ENCODE measurements at places on chromosomes 3 and 15.

- no peak for DNase-seq
These were observed 385.4 kb downstream of the PTPRG start for GRCh38 chr3:61946570-61947324.

- DNase-seq: peak; percentile 10
These were observed 547 bp downstream of the NUP210 start for GRCh38 chr3:13419505-13420044.

GRCh38 chr3:45329761-45330305 is 58.5 kb upstream of the LARS2 start:
- DNase-seq: no peak

DNA sequence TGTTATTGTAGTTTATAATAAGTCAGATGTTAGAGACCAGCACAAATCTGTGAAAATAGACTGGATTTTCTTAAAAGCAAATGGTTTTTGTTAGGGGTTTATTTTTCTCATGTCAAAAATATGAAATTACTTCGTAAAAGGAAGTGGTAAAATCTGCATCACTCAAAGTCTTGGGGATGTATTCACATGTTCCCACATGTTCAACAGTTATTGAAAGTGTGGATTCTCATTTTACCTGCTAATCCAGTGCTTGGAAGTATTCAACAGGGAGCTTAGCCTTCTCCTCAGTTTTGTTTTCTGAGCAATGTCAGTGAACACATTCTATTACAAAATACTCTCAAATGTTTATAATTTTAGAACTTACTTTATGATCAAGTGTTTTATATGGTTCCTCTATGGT is 352.0 kb downstream of the SOX2 start:
- DNase-seq: no peak

GRCh38 chr3:9779721-9780457 is 10.1 kb upstream of the CAMK1 start:
- DNase-seq: no peak

DNA sequence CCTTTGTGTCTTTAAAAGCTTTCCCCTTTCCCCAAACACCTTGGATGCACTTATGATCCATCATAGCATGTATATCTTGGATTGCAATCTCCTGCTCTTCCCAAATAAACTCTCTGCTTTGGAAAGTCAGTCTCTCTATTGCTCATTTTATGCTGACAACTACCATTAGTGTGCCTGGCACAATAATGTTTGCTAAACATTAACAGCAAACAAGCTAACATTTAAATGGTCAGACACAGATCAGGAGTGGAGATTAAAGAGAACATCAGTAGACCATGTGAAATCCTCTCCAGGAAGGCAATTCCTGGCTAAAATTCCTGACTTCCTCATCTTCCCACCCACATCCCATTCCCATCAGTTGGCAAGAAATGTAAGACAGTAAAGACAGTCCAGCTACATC is 44.3 kb upstream of the EIF1B start:
- DNase-seq: no peak

DNA sequence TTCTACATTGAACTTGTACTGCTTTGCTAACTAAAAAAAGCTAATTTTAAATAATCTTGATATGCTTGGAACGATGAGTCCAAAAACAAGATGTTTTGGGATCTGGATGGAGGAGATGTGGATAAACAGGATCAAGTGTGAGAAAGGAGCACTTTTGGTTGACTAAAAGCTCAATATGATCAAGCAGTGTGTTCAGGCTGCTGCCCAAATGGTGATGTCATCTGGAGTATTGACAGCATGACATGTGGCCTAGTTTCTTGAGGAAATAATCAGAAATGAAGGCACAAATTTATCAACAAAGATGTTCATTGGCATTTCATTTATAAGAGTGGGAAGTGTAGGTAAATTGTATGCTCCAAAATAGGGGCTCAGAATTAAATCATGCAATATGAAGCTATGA is 161.2 kb downstream of the SOX2 start:
- no peak for DNase-seq

GRCh38 chr15:96333131-96334016 is 2.9 kb downstream of the NR2F2 start:
- DNase-seq: no peak

DNA sequence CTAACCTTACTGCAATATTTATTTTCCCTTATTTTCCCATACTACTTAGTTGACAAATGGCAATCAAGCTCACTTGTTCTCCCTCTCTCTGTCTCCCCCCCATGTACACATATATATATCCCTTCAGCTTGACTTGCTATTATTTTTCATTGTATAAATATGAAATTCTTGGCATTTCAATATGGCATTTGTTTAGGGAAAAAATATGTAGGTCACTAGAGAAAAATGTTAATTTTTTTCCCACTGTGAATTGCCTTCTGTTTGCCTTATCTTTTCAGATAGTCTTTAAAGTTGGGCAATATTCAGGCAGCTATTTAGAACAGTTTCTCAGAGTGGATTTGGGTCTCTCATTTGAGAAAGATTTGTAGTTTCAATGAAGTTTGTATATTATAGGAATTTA is 62.8 kb upstream of the UTS2B start:
- DNase-seq: no peak

All from NCI-H1930 (cell line).